ENCODE measurements at places on chromosomes 12 and 14. TPM values are rescaled to one million over a fixed set of nuclear protein-coding genes. Genes with fewer than 3 reads are reported as not detected.

DNA sequence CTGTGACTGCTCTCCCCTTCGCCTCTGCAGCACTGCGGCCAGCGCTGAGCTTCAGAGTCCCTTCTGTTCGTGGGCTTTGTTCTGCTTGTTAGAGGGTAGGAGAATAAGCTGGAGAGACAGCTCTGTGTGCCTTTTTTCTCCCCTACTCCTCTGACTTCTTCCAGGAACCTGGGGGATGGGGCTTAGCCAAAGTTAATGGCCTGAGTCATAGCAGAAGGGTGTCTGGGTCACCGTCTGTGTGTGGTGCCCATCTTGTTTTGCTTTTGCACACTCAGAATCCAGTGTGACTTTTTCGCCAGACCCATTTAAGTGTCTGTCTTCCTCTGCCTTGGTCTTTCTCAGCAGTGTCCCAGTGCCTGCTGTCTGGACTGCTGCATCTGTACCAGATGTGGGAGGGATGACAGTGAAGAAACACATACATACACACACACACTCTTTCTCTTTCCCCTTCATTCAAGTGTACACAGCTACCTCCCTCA, 3.0 kb downstream of the KIF5A start:
- peak; percentile 65 for DNase-seq

DNA sequence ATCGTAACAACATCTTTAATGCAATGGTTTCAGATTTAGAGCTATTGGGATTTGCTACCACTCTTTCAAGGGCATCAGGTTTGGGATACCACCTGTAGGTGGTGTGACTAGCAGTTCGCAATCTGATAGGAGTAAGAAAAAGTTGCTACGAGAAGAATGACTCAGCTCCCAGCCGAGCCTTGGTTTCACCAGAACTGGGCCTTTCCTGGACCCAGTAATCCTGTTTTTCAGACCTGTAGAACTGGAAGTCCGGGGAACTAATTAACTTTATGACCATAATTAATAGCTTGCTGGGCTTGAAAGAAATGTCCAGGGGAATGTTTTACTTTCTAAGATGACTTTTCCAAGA, 770 bp downstream of the ABHD4 start:
- DNase-seq: peak; percentile 86

DNA sequence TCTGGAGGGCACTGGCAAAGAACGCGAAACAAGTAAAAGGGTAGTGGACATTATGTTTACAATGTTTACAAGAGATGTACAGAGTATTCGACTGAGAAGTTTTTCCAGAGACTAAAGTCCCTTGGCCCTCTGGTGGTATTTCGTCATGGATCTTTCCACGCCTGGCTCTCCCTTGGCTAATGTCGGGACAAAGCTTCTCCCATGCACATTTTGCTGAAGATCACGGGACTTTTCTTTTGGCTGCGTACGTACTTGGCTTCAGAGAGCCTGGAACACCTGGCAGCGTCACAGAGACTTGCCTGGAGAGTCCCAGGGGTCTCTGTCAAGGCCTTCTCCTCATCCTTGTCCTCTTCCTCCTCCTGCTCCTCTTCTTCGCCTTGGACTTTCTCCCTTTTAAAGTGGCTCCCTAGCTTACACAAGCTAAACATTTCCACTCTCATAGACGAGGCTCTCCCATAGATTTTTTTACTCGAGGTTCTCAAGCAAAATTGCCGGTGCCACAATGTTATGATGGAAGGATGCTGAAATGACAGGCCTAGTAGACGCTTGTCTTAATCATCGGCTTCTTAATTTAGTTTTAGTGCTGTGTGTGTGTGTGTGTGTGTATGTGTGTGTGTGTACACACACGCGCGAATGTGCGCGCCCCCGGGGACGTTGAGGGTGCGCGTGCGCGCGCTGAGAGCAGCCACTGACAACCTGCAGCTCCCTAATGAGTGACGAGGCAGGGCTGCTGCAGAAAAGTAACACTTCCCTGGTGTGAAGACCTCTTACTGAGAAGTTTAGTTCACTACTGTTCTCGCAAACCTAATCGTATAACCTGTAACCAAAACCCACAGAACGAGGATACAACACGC, 4.9 kb upstream of the FOXG1 start:
- no peak for DNase-seq

GRCh38 chr12:64679487-64680001, 69.2 kb downstream of the RASSF3 start:
- DNase-seq: peak; percentile 88

DIO2 gene
- 29.6 TPM for polyA plus RNA-seq

DNA sequence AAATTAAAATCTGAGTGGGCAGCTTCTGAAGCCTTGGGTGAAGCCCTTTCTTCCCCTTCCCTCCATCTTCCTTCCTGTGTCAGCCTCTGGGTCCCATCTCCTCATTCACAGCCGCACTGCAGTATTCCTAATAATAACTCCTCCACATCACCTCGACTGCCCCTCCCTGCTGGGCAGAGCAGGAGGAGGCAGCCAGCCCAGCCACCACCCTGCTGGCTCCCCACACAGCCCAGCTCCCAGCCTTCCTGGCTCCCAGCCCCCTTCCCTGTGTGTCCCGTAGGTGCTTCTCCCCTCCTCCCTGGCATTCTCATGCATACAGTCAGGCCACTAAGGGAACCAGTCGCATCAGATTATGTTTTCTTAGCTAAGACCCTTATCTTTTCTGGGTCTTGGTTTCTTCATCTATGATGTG, 3.7 kb downstream of the IFFO1 start:
- peak; percentile 72 for DNase-seq

- DNase-seq: no peak
Measured at GRCh38 chr12:123369229-123369628, 4.6 kb upstream of the SBNO1 start.

DNA sequence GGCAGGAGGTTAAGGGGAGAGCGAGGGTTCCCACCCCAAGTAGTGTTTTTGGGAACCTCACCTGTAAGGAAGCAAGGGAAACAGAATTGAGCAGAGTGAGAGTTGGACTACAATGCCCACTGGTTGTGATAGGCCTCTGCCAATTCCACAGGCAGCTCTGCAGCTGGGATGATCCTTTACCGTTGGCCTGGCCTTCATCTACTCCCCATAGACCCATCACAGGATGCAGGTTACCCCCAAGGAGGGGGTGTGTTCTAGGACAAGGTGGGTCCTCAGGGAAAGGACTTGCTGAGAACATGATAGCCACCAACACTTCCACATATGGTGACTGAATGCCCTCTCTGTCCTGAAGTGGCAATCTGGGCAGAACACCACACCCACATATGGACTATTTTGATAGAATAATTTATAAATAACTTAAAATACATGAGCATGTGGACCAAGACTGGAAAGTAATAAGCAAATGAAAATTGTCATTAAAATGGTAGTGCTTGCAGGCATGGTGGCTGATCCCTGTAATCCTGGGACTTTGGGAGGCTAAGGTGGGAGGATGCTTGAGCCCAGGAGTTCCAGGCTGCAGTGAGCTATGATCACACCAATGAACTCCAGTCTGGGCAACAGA, 8.4 kb downstream of the PHLDA1 start:
- no peak for DNase-seq

DNA sequence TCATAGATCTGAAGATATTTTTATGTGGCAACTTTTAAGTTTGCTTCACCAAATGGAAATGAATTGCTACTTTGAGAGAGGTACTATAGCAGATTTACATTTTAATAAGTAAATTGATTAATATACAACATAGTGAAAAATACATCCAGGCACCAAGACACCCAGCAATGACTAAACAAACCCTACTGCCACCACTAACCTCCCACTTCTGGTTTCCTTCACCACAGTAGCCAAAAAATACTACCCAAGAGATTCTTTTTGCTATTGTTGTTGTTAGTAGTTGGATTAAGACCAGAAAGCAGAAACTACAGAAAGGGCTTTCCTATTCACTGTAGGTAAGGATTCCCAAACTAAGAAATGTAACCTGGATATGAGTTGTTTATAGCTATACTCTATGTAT, 54.1 kb downstream of the COCH start:
- peak; percentile 23 for DNase-seq

KCNH3 gene
- polyA plus RNA-seq: 0.09 TPM

GRCh38 chr14:72613231-72613974, 280.5 kb downstream of the DPF3 start:
- peak; percentile 22 for DNase-seq

DNA sequence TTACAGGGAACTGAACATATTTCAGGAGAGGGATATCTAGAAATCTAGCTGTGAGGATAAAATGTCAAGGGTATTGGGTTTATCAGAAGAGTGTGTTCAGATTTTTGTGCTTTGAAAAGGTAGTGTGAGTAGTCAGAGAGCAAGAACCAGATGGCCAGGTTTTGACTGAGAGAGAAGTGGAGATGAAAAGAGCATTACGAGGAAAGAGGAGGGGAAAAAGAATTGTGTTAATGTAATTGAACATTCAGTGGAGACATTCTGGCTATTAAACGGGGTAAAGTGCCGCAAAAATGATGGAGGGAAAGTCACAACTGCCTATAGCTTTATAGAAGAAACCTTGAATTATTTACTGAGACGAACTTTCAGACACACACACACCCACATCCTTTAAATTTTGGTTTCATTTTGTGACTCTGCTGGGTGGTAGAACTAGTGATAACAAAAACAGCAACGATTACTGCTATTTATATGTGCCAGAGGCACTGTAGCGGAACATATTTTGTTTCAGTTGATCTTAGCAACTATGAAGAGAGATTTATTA, 213.6 kb downstream of the ERC1 start:
- DNase-seq: peak; percentile 50

GRCh38 chr12:442235-442884, 17.4 kb upstream of the B4GALNT3 start:
- peak; percentile 62 for DNase-seq

DNA sequence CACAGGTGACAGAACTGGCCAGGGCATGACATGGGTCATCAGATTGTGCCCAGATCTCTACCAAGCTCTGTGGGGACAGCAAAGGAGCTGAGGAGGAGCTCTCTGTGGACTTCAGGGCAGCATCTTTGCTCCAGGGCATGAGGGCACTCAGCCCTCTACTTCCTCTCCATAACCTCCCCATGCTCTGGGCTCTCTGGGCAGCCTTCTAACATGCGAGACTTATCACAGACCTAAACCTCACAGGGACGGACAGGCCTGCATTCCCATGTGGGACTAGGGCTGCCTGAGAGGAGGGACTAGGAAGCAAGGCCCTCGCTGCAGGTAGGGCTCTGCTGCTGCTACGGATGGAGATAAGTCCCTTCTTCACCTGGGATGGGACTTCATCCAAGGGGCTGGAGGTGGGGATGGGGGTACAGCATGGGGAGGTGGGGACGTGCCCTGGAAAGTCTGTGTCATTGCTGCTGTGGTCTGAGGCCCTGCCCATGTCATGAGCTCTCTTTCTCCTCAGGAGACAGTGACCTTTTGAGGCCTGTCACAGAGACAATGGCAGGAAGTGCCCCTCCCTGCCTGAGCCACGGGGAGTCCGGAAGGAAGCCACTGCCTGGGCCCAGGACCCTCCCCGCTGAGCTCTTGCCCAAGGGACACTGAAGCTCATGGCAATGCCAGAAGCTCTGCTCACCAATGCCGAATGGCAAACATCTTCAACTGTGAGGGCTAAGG, 44.1 kb downstream of the PITPNM2 start:
- DNase-seq: no peak

DNA sequence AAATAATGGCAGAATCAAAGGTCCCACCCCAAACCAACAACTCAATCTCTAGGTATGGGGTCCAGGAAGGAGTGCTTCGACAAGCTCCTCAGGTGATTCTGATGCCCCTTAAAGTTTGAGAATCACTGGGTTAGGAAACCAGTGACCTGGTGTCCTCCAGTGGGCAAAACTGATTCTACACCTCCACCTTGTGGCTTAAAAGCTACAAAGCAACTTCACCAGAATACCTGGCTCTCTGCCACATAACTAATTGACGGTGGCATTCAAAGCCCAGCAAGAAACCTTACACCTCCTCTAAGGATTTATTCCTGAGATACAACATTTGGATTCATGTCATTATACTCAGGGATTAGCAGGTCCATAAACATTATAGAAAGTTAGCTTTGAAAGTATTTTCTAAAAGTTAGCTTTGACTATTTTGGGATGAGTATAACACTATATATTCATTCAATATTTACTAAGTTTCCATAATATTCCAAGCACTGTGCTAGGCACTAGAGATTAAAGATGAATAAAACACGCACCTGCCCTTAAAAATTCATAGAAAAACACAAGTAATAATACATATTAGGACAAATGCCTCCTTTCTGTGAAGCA, 45.4 kb downstream of the DCAF5 start:
- peak; percentile 85 for DNase-seq

GRCh38 chr14:58637391-58638230, at the start of gene DACT1:
DACT1 (plus strand) TSS chr14:58637962; CDS start chr14:58638203, 241 bp downstream.
- peak; percentile 86 for DNase-seq

FLRT2 gene
- 34.9 TPM for polyA plus RNA-seq

DNA sequence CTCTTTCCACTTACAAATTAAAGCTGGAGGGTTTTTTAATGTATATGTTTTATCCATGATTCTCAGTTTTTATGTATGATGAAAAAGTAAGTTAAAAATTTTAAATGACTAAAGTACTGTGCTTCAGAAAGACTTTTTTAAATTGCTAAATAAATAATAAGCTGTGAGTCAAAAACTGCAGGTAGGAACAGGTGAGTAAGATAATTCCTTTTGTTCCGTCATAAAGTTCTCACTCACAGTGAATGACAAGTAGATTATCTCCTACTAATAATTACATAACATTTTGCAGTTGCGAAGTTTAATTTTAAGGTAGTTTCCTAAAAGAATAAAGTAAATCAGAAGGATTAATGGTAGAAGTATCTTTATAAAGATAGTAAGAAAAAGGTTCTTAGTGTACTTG, 78.0 kb downstream of the PRKCH start:
- no peak for DNase-seq

- DNase-seq: peak; percentile 45
Measured at GRCh38 chr14:52473557-52473956, 78.7 kb downstream of the TXNDC16 start.

Measured in GM23248 (cell line).